ENCODE measurements at places on chromosomes 13 and 19.

- no peak for DNase-seq
Measured at GRCh38 chr13:91359631-91360030, 12.1 kb downstream of the MIR17HG start.

DNA sequence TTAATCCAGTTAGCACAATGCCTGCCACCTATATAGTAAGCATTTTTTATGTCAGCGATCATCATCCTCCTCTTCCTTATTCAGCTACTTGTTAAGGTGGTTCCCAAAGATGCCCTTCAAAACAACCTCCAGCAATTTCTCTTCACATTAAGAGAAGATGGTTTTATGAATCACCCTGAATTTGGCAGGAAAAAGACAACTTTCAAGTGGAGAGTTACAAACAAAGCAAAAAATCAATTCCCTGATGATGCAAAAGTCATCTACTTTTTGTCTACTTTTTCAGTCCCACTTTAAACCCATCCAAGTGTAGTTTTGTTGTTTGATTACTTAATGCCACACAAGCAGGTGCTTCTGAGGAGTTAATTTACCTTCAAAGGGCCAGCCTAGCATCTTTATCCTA, 139.1 kb upstream of the SERP2 start:
- DNase-seq = no peak

- DNase-seq = peak; percentile 83
Measured at GRCh38 chr19:50050406-50051227, 24.8 kb downstream of the ZNF473 start.

DNA sequence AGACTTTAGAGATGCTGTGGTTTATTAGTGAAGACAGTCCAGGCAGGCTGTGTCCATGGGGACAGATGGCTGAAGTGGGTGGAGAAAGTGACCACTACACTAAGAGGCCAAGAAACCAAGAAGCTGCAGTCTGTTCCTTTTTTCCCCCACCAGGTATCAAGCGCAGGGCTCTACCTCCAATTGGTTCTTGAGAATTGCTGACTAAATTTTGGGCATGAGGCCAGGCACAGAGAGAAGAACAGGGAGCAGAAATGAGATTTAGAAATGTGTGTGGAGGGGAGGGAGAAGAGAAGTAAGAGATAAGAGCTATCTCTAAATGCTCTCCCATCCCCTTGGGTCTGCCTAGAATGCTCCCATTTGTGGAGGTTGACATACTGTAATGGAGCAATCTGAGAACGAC, 12.3 kb upstream of the CYSLTR2 start:
- DNase-seq = no peak

DNA sequence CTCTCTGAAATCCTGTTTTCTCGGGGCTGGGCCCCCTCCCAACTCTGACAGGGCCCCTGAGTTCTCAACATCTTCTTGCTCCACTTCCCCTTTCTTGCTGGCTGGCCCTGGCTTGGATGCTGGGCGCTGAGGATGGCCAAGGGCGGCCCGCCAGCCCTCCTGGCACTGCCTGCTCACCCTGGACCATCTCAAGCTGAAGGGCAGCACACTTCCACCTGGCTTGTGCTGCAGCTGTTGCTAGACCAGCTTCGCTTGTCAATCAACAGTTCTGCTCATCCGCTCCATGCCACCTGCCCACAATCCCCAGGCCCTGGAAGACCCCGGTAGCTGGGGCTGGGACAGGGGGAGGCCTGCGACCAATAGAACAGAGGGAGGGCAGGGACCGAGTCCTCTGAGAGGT, 6.9 kb upstream of the GMIP start:
- no peak for DNase-seq

DNA sequence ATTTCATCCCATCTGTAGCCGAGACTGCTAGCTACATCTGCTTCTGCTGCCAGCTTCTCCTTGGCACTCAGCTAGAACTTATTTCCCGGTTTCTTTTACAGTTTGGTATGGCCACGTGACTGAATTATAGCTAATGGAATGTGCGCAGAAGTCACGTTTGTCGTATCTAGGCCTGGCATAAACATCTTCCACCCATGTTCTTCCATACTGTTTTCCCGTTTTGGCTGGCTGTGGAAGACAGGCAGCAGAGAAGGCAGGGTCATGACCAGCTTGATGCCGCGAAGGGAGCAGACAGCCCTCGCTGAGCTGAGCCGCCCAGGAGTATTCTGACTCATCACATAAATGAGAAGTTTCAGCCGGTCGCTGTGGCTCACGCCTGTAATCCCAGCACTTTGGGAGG, 186.7 kb downstream of the RFC3 start:
- DNase-seq = no peak

DNA sequence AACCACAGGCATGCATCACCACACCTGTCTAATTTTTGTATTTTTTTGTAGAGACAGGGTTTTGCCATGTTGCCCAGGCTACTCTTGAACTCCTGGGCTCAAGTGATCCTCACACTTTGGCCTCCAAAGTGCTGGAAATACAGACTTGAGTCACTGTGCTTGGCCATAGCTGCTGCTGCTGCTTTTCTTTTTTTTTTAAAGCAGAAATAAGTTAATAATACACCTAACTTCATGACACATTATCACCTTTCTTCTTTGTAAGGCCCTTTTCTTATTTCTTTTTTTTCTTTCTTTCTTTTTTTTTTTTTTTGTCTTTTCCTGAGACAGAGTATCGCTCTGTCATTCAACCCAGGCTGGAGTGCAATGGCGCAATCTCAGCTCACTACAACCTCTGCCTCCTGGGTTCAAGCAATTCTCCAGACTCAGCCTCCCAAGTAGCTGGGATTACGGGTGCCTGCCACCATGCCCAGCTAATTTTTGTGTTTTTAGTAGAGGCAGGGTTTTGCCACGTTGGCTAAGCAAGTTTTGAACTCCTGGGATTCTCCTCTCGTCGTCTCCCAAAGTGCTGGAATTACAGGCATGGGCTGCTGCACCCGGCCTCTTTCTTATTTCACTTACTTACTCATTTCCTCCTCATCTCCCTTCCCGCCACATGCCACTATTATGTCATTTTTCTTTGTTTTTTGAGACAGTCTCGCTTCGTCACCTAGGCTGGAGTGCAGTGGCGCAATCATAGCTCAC, 8.7 kb downstream of the SHKBP1 start:
- no peak for DNase-seq

DNA sequence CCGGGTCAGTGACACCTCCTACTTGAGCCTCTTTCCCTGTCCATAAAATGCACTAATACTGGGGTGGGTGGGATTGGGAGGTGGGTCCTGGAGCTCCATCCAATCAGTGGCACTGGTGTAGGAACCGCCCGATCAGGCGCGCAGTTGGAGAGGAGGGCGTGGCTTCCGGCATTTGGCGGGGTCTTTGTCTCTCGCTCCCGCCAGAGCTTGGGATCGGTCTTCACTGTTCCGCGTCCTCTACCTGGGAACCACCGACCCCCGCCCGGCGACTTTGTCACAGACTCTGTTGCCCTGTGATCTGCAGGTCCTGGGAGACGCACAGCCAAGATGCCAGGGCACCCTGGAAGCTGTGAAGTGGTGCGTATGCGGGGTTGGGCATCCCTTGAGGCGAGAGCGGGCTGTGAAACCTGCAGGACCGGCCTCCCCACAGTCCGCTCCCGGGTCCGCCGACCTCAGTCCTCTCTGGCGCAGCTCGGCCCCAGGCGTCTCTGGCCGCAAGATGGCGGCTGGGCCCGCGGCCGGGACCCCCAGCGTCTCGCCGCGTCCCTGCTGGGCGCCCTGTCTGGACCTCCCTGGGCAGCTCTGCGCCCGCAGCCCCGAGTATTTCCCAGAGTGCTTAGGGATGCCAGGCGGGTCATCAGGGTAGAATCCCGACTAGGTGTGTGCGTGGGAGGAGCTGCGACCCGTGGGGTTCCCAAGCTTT, 41.6 kb upstream of the ZNF730 start:
- peak; percentile 10 for DNase-seq

- DNase-seq = no peak
Measured at GRCh38 chr19:28736528-28736927, 476.4 kb downstream of the UQCRFS1 start.

DNA sequence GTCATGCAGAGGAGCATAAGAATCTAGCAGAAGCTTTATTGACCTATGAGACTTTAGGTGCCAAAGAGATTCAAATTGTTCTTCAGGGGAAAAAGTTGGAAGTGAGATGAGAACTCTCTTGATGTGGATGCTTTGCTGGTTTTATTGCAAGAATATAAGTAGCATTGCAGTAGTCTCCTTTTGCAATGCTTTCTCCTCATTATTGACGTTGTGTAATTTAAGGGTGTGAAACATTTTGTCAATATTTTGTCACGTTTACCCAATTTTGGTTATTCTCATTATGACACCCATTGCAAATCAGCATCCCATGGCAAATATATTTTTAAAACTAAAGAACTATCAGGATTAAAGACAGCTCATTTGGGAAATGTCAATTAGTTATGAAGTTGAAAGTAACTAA, 11.9 kb upstream of the LILRB5 start:
- no peak for DNase-seq

DNA sequence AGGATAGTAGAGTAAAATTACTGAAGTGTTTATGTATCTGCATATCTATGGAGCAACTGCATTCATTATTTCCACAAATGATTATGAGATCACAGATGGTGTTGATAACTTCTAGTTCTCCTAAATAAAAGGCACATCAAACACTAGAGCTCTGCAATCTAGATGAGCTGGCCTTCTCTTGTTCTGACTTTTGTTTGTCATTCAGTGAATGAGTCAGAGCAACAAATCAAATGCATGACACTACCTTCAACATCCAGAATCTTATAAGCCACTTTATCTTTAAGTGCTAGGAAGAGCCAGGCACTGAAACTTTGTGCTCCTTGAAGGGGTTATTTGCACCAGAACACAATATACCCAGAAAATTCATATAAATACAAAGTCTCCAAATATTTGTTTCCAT, 456.0 kb downstream of the PCDH17 start:
- DNase-seq = no peak

DNA sequence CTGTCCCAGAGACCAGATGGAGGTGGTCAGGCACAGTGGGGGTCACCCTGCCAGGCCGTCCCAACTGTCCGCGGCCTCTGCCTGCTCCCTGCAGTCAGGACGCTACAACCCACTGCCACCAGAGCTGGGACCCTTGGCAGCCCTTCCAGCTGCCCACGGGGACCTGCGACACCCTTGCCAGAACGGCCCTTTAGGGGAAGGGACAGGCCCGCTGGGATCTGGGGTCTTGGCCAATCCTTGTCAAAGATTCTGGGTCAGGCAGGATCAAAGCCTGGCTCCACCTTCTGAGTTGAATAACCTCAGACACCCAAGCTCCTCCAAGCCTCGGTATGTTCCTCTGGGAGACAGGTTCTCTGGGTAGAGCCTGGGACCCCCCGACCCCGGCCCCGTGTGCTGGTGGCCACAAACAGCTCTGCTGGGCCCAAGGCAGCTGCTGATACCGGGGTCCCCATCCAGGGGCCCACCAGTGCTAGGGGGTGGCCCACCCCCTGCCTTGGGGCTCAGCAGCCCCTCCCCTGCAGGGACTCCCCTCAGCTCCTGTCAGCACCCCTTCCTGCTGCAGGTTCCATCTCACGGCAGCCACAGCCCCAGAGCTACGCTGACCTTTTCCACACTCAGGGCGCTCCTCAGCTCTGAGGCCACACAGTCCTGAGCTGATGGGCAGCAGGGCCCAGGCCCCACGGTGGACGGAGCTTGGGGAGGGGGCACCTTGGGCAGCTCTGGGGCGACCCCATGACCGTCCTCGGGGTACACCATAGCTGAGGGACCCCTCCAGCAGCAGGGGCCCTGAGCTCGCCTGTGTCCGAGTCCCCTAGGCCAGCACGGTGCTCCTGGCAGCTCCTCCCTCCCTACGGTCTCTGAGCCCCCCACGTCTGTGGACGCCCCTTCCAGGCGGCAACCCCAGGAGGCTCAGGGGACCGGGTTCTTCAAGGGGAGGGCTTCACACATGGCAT, 18.4 kb downstream of the SBNO2 start:
- no peak for DNase-seq

GRCh38 chr13:97282705-97283104, 60.6 kb downstream of the MBNL2 start:
- DNase-seq = no peak

GRCh38 chr19:52069653-52070052, 21.0 kb upstream of the ZNF432 start:
- DNase-seq = no peak

GRCh38 chr19:55362174-55362989, 678 bp downstream of the GARIN5B start:
- no peak for DNase-seq

DNA sequence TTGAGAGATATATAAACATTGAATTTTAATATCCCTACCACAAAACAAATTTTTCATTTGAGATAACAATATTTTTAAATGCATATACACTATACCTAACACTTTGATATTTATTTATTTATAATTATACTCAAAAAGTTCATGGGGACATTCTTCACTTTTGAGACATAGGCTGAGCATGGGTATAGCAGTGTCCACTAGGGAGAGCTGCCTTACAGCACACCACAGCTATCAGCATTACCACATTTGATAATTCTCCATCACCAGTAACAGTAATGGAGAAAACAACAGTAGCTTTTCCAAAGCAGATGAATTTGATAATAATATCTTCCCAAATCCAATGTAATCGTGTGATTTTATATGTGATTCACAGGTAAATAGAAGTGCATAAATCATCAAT, 626.1 kb downstream of the DACH1 start:
- DNase-seq = no peak

- DNase-seq = no peak
Measured at GRCh38 chr13:64369121-64369520, 2861.0 kb downstream of the PCDH9 start.

DNA sequence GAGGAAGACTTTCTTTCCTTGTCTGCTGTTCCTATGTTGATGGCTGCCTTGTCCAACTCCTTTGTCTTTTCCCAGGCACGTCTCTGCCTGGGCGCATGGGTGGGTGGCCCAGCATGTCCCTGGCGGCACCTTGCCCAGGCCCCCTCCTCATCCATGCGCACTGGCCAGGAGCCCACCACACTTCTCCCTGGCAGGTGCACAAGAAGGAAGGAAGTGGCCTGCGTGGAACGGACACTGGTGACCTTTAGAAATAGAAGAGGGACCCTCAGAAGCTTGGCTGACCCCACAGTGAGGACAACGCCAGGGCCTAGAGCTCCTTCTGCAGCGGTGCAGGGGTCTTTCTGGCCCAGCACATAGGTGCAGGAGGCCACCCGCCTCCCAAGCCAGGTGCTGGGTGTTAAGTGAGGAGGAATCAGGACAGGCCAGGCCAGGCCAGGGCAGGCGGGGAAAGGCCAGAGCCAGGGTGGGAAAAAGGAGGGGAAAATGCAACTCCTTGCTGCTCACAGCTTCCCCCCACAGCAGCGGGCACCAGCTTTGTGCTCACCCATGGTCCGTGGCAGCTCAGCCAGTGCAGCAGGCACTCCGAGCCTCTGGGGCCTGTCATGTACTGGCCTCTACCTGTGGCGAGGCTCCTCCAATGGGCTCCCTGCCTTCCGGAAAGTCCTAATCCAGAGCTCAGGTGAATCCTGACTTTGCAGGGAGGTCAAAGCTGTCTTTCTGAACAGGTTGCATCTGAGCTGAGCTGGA, 104.0 kb downstream of the SOX1 start:
- DNase-seq = no peak
